Uterus (tissue), 4 donors: ENCODE measurements at places on chromosomes 3 and 15. TPM values are rescaled to one million over a fixed set of nuclear protein-coding genes. Genes with fewer than 3 reads are reported as not detected.

The EEF1AKMT4 gene
- 0.51 TPM for total RNA-seq

The SH3GL3 gene
- 11.8 TPM for total RNA-seq

The CPLX3 gene
- total RNA-seq: not detected

The HIGD2B gene
- not detected for total RNA-seq

- no peak for DNase-seq
These were observed 27.3 kb upstream of the DMXL2 start for GRCh38 chr15:51649659-51650521.

DNA sequence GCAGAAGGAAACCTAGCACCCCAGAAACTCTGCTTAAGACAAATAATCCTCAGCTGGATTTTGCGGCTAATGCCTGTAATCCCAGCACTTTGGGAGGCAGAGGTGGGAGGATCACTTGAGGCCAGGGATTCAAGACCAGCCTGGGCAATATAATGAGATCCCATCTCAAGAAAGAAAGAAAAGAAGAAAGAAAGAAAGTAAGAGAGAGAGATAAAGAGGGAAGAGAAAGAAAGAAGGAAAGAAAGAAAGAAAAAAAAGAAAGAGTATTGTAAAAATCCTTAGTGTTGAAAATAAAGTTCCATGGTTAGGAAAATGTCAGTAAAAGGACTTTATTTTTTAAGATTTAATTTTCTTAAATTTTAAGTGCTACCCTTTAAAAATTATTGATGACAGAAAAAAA is 54.9 kb upstream of the LRRFIP2 start:
- no peak for DNase-seq
